IPS DF 19.7 (cell line): ENCODE measurements at places on chromosomes 7 and 10.

DNA sequence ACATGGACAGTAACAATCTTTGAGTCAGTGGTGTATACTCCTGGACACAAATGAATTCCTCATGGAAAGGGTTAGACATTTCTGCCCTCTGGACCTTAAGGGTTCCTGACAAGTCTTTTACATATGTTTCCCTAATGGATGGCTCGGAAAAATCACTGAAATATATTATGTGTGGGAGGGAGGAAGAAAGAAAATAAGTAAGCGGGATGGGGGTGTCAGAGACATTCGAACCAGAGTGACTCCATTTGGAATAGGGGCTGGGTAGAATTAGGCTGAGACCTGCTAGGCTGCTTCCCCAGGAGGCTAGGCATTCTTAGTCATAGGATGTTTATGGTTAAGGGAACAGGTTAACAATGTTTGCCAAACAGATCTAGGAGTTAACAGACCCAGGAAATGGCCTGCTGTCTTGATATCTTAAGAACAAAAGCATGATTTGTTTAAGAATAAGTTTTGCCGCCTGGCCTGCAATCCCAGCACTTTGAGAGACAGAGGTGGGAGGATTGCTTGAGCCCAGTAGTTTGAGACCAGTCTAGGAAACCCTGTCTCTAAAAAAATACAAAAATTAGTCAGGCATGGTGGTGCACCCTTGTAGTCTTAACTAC lies 1241.7 kb downstream of the TYW1 start:
- no peak for DNase-seq

- no peak for DNase-seq
Observed at GRCh38 chr7:127322832-127323493, 69.5 kb downstream of the ZNF800 start.

GRCh38 chr10:130924138-130924819 lies 387.2 kb downstream of the TCERG1L start:
- DNase-seq = no peak

DNA sequence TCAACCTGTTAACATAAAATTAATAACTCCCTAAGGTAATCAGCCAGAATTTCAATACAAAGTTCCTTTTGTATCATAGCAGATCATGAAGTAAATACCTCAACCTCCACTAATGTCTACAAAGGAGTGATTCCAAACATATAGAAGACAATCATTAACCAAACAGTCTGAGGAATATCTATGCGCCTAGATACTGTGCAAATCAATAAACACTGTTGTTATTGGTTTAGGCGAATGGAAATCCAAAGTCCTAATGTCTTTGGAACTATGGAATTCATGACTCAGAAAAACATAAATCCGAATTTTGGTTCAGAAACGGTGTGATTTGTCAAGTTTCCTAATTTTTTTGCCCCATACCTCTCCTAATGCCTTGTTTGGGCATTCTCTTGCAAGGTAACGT lies 469.7 kb downstream of the PARD3 start:
- DNase-seq = no peak

DNA sequence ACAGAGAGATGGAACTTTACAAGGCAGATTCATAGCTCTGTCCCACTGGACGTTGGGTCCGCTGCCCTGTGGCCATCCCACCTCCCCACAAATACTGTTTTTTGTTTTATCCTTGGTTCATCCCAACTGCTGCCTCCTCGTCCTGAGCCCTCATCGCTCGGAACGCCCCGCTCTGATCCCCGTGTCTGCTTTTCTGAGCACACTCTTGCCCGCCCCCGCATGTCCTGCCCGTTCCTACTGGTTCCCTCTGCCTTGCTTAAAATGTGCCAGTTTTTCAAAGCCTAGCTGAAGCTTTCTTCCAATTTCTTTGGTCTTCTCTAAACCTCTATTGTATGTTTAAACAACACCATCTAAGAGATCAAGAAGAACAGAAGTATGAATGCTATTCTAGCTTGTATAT lies 19.4 kb downstream of the RNF32 start:
- no peak for DNase-seq

GRCh38 chr7:101422356-101423195 lies 59.9 kb downstream of the COL26A1 start:
- no peak for DNase-seq

DNA sequence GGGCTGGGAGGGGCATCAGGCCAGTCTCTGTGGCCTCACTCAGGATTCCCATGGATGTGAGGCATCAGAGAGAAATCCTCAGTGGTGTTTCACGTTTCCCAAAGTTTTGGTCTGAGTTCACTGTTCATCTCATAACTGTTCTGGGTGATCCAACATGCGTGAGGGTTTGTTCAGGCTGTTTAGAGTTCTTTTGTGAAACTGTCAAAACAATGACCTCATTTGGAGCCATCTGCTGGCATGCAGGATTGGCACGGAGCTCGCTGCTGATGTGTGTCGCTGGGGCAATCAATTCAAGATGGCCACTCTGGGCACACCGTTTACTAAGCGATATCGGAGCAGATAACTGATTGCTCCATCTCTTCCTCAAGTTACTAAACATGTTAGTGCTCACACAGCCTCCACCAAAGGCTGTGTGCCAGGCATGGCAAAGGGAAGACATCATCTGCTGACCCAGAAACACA lies 365.6 kb downstream of the WDR11 start:
- no peak for DNase-seq

GRCh38 chr10:110680273-110681020 lies 36.3 kb downstream of the RBM20 start:
- DNase-seq = no peak

- DNase-seq = no peak
Observed at GRCh38 chr10:99431190-99431760, 851 bp upstream of the GOT1 start.

DNA sequence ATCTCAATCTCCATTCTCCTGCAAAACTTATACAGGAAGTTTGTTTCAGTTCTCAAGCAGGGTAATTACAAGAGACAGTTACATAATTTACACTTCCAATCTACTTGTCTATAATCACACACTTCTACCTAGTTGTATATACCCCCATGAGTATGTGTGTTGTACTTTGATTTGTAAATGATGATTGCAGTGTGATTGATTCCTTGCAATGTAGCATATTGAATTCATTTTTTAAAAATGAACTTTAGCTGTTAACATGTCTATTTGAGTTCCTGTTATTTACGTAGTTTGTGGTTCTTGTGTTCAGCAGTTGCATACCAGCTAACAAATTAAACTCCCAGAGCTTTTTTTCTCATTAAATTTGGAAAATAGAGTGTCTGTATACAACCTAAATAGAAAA lies 102.5 kb upstream of the SAMD8 start:
- no peak for DNase-seq

DNA sequence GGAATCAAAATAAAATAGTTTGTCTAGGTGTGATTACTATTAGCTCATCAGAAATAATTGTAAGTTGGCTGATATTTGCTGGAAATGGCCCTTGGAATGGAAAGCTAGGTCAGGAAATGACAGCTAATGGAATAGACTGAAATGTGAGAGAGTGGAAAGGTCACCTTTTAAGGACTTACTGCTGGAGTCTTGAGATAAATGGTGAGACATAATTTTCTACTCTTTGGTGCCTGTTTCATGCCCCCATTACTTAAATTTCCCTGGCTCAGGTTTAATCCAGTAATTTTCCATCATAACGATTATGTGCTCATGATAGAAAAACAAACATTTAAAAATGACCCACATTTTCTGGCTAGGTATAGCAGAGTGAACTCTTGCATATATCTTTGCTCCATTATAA lies 123.6 kb downstream of the ADAM22 start:
- no peak for DNase-seq

DNA sequence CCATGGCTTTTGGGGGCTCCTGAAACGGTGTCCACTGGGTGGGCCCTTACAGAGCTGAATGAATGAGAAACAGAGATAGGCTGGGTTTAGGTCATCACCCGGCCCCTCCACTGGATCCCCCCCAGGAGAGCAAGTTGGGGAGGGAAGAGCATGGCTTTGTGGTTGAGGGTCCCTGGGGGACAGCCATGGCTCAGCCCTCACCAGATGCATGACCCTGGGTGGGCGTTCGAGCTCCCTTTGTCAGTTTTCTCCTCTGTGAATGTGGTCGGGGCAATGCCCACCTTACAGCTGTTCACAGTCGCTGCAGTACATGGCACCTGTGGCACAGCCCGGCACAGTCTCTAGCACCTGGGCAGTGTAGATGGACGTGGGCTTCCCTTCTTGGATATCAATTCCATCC lies 40.6 kb upstream of the CXCL12 start:
- DNase-seq = no peak

GRCh38 chr10:24951201-24952142 lies 934 bp downstream of the PRTFDC1 start:
- peak; percentile 69 for DNase-seq

DNA sequence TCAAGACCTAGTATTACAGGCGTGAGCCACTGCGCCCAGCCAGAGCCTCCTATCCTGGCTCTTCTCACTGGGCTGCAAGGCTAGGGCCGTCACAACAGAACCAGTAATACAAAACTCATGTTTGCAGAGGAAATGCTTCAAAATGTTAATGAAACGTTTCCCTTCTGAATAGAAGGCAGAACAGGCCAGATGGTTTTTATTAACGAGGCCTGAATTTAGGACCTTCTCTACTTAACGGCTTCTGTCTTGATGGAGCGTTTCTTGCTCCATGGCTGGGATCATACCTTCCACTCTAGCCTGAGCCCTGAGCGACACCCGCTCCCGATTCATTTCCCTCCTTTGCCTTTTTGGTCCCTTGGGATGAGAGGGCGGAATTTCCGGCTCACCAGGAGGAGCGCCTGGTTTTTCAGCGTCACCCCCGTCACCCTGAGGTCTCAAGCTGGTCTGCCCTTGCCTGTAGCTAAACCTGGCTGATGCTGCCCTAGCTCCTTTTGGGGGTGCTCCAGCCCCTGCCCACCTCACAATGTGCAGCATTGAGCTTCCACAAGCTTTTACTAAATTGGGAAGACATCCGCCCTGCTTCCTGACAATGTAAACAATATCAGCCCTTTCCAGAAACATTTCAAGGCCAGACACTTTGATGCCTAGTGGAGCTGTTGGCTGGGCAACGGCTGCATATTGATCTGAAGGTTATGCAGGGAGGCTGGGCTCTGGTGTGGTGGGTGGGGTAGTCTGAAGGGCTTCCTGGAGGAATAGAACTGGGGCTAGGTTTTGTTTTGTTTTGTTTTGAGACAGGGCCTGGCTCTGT lies 5.2 kb downstream of the CLIP2 start:
- DNase-seq = no peak

DNA sequence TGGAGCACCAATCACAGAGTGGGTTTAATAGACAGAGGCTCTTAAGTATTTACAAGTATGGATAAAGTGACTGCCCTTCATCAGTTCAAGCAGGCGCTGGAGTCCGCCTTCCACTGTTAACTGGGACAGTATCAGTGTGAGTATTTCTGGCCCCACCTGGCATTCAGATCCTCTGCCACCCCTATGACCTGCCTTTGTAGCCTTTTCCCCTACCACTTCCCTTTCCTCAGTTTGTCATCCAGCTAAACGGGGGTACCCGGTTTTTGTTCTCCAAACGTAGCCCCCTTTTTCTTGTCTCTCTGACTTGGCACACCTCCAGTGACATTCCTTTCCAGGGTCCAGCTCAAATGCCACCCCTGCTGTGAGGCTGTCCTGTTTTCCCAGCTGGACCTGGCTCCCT lies 134.4 kb downstream of the SNX10 start:
- no peak for DNase-seq

GRCh38 chr10:35723059-35723458 lies 81.0 kb upstream of the FZD8 start:
- DNase-seq = no peak

DNA sequence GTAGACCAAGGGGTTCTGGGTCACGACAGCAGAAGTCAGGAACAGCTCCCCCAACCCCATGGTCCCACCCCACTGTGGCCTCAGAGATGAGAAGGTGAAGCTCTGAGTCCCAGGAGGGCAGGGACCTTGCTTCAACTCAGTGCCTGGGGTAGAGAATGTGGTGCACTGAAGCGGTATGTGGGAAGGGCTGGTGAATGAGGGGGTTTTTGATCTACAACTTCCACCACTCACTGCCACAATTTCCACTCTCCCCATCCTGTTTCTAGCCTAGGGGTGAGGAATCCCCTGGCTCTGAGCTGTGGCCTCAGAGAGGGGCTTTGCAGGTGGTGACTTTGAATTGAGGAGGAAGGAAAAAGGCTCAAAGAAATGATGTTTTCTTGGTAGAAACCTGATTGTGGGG lies 44.9 kb upstream of the TOMM7 start:
- DNase-seq = no peak

- no peak for DNase-seq
Observed at GRCh38 chr10:100009283-100009792, 409 bp downstream of the DNMBP start.

DNA sequence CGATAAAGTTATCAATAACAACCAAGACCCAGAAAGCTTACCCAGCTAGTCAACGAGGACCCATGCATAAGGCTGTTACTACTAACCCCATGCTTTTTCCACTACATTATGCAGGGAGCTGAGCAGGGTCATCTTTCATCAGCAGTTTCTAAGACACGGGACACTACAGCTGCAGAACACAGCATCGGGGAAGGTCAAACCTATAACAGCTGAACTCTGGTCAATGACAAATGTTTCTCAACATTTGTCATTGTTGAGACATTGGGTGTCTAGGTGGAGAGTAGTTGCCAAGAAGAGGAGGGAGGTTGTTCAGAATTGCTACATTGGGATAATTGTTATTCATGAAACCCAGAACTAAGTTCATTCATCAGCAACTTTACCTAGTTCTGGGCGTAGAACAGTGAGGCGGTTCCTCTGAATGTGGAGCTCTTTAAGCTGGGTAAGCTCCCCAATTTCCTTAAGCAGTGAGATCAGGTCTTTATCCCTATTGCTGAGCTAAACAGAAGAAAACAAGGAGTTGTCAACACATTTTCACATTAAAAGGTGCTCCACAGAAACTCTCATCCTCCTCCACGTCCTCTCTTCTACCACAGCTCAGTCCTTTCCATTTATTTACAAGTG lies 105.6 kb downstream of the ZNF22 start:
- no peak for DNase-seq

DNA sequence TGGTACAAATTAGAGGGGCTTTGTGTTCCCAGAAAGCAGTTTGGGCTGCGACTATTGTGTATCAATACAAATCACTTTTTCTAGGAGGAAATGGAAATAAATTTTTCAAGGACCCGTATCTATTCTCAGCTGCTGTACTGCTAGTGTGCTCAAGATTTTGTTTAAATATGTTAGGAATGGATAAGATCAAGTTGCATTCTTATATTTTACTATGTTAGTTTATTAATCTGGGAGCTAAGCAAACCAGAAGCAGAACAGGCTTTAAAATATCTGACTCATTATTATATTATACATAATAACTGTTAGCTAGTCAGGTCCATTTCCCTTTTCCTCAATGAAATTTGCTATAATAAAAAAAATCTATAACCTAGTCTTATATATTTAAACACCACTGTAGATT lies 11.1 kb upstream of the GLCCI1 start:
- DNase-seq = no peak
